Panc1 (cell line): ENCODE measurements at places on chromosomes 5 and 9. TPM values are rescaled to one million over a fixed set of nuclear protein-coding genes. Genes with fewer than 3 reads are reported as not detected.

The CSF1R gene
- 0.05 TPM for total RNA-seq

The NR6A1 gene
- total RNA-seq, result 7.6 TPM

The ARSB gene
- 18.1 TPM for total RNA-seq

The PCDHB7 gene
- total RNA-seq, result 1.3 TPM

The PAPPA gene
- 1.2 TPM for total RNA-seq

The ADAMTS2 gene
- 0.13 TPM for total RNA-seq

The NMUR2 gene
- total RNA-seq, result not detected

The MLANA gene
- not detected for total RNA-seq

The TAS2R1 gene
- total RNA-seq, result not detected

GRCh38 chr9:5630081-5630507, 1.2 kb downstream of the RIC1 start:
- no peaks in the 10 kb centered on the region for H3K27me3 ChIP-seq
- peaks cover 3% of the 10 kb centered on the region; the same call in 1 of the 2 replicates for H3K4me1 ChIP-seq
- H3K27ac ChIP-seq, result peak overlapping the region; percentile 70
- H3K4me3 ChIP-seq, result peak overlapping the region; percentile 63
- no peak for DNase-seq
- peaks cover 9% of the 10 kb centered on the region; the same call in 1 of the 2 replicates for H3K36me3 ChIP-seq

- DNase-seq, result no peak
- H3K27me3 ChIP-seq, result no peaks in the 10 kb centered on the region
- peaks cover 26% of the 10 kb centered on the region for H3K4me1 ChIP-seq
- H3K4me3 ChIP-seq, result peak overlapping the region; percentile 92
Measured at GRCh38 chr9:136728548-136729123, 14.1 kb downstream of the LCN10 start.

- H3K36me3 ChIP-seq, result no peaks in the 10 kb centered on the region
- no peak overlapping the region for H3K4me3 ChIP-seq
- H3K4me1 ChIP-seq, result no peaks in the 10 kb centered on the region
- H3K27ac ChIP-seq, result no peak overlapping the region
- DNase-seq, result no peak
Measured at GRCh38 chr9:19741178-19741577, 47.7 kb downstream of the SLC24A2 start.

DNA sequence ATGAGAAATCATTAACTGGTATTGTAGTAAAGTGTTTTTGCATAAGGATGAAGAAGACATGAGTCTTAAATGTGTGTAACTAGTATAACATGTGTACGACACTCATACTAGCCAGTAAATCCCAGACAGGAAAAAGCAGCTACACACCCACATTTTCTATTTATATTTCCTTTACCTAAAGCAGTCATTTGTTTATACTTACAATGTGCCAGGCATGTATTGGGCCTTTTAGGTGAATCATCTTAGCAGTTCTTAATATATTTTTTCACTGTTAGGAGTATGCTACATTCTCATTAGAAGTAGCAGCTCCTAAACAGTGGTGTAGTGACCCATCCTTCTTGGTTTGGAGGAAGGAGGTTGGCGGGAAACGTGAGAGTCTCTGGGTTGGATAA, 55.8 kb upstream of the TMC1 start:
- no peaks in the 10 kb centered on the region for H3K27me3 ChIP-seq
- no peak for DNase-seq
- H3K4me1 ChIP-seq, result no peaks in the 10 kb centered on the region
- no peak overlapping the region for H3K4me3 ChIP-seq

DNA sequence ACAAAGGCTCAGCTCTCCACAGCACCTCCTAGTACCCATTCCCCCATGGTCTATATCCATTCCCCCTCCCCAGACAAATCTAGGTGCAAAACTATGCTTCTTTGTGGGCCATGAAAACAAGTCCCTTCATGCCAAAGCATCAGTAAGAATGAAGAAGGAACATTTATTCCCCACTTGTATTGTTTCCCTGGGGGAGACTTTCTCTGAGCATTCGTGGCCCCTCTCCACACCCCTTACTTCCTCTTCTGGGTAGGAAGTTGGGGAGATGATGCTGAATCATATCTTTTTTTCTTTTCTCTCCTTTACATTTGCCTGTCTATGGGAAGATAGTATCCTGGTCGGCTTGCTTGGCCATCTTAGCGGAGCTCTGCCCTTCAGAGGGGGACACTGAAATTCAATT, 246.8 kb downstream of the NSG2 start:
- no peak for DNase-seq
- no peaks in the 10 kb centered on the region for H3K4me1 ChIP-seq
- no peaks in the 10 kb centered on the region for H3K36me3 ChIP-seq
- H3K27me3 ChIP-seq, result peaks cover 5% of the 10 kb centered on the region

DNA sequence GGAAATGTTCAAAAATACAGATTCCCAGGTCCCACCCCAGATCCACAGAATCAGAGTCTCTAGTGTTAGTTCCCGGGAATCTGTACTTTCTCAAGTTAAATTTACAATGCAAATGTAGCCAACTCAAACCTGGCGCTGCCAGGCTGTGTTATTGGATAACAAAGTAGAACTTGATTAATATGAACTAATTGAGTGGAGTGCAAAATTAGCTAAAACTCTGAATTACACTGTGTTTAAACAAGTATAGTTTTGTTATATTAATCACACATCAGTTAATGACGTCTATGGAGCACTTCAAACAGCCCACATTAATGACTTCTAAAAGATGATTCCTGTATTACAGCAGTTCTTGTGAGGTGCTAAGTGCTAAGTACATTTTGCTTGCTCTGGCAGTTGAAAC, 32.4 kb upstream of the CYFIP2 start:
- DNase-seq, result no peak
- H3K4me1 ChIP-seq, result no peaks in the 10 kb centered on the region
- H3K27me3 ChIP-seq, result peaks cover 3% of the 10 kb centered on the region; the same call in 1 of the 2 replicates
- no peaks in the 10 kb centered on the region for H3K36me3 ChIP-seq
- no peak overlapping the region for H3K27ac ChIP-seq

GRCh38 chr9:85276741-85277140, 465.0 kb downstream of the AGTPBP1 start:
- H3K4me1 ChIP-seq, result no peaks in the 10 kb centered on the region
- H3K36me3 ChIP-seq, result no peaks in the 10 kb centered on the region
- no peak overlapping the region for H3K27ac ChIP-seq
- DNase-seq, result no peak
- no peaks in the 10 kb centered on the region for H3K27me3 ChIP-seq

DNA sequence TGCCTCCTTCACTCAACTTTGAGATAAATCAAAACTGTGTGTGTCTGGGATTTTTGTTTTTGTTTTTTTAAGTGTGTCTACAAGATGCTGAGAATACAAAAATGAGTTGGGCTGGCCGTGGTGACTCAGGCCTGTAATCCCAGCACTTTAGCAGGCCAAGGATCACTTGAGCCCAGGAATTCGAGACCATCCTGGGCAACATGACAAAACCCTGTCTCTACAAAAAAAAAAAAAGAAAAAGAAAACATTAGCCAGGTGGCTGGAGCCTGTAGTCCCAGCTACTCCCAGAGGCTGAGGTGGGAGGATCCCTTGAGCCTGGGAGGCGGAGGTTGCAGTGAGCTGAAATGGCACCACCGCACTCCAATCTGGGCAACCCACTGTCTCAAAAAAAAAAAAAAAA, 21.0 kb downstream of the HNRNPK start:
- no peaks in the 10 kb centered on the region for H3K36me3 ChIP-seq
- no peaks in the 10 kb centered on the region for H3K27me3 ChIP-seq
- H3K4me3 ChIP-seq, result no peak overlapping the region

- no peaks in the 10 kb centered on the region for H3K27me3 ChIP-seq
- H3K36me3 ChIP-seq, result no peaks in the 10 kb centered on the region
- no peak overlapping the region for H3K27ac ChIP-seq
- no peak overlapping the region for H3K4me3 ChIP-seq
Measured at GRCh38 chr9:34507556-34507955, 15.2 kb downstream of the ENHO start.

- no peaks in the 10 kb centered on the region for H3K36me3 ChIP-seq
- H3K27ac ChIP-seq, result no peak overlapping the region
- H3K27me3 ChIP-seq, result no peaks in the 10 kb centered on the region
- DNase-seq, result no peak
Measured at GRCh38 chr5:157506981-157507780, 47.2 kb downstream of the NIPAL4 start.

GRCh38 chr5:113331209-113331551, 103.6 kb downstream of the TSSK1B start:
- H3K36me3 ChIP-seq, result no peaks in the 10 kb centered on the region
- H3K27ac ChIP-seq, result no peak overlapping the region
- DNase-seq, result no peak
- no peaks in the 10 kb centered on the region for H3K4me1 ChIP-seq

GRCh38 chr9:106107716-106108115, 413.4 kb downstream of the TMEM38B start:
- H3K27me3 ChIP-seq, result no peaks in the 10 kb centered on the region
- no peak overlapping the region for H3K27ac ChIP-seq
- H3K36me3 ChIP-seq, result no peaks in the 10 kb centered on the region

GRCh38 chr9:137391411-137391754, 31.6 kb downstream of the EXD3 start:
- no peak overlapping the region for H3K27ac ChIP-seq
- H3K27me3 ChIP-seq, result no peaks in the 10 kb centered on the region
- no peak overlapping the region for H3K4me3 ChIP-seq
- H3K36me3 ChIP-seq, result no peaks in the 10 kb centered on the region
- no peak for DNase-seq

DNA sequence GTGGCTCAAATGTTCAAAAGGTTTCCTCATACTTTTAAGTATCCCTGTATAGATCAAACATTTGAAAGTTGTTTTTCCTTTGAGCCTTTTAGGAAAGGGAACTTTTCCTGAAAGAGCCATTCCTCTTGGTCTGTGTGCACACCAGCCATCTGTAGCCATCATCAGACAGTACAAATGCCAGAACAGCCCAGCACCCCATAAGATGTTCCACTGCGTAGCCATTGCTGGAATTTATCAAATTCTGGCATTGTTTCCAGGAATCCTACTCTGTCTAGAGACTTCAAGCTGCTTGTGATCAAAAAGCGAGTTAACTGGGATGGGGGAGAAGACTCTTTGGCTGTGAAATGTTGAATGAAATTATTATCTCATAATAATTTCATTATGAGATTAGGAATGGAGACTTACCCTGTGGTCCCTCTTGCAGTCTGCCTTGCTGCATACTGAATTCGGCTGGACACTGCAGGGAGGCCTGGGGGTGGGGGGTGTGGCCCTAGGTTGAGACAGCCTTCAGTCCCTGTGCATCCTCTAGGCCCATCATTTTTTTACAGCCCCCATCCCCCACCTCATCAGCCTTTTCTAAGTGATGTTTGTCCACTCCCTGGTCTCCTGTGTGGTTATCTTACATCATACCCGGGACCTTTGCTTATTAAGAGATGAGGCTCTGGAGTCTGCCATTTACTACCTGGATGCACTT, 99.8 kb downstream of the RALGPS1 start:
- no peaks in the 10 kb centered on the region; the same call in 1 of the 2 replicates for H3K4me1 ChIP-seq
- no peaks in the 10 kb centered on the region for H3K36me3 ChIP-seq
- no peak overlapping the region for H3K4me3 ChIP-seq
- no peak for DNase-seq
- H3K27ac ChIP-seq, result no peak overlapping the region
- H3K27me3 ChIP-seq, result no peaks in the 10 kb centered on the region

GRCh38 chr5:120306303-120306702, 157.8 kb upstream of the PRR16 start:
- H3K36me3 ChIP-seq, result no peaks in the 10 kb centered on the region
- no peaks in the 10 kb centered on the region for H3K4me1 ChIP-seq

DNA sequence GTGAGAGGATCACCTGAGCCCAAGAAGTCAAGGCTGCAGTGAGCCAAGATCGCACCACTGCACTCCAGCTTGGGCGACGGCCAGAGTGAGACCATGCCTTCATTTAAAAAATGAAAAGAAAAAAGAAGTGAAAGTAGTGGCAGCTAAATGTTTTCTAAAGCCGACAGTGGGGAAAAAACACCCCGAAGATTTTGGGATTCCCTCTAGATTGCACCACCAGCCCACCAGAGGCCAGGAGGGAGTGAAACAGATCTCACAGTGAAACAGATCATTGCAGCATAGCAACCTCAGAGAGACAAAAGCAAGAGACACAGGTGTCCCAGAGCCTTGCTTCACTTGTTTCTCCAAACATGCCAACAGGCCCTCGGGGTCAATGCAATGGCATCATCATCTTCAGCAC, 156.8 kb downstream of the PAX5 start:
- DNase-seq, result no peak
- no peak overlapping the region for H3K4me3 ChIP-seq
- no peaks in the 10 kb centered on the region for H3K27me3 ChIP-seq
- H3K36me3 ChIP-seq, result no peaks in the 10 kb centered on the region

GRCh38 chr5:169290895-169291294, 10.0 kb downstream of the SLIT3 start:
- no peak for DNase-seq
- no peak overlapping the region for H3K4me3 ChIP-seq
- no peaks in the 10 kb centered on the region for H3K36me3 ChIP-seq
- H3K27me3 ChIP-seq, result no peaks in the 10 kb centered on the region

DNA sequence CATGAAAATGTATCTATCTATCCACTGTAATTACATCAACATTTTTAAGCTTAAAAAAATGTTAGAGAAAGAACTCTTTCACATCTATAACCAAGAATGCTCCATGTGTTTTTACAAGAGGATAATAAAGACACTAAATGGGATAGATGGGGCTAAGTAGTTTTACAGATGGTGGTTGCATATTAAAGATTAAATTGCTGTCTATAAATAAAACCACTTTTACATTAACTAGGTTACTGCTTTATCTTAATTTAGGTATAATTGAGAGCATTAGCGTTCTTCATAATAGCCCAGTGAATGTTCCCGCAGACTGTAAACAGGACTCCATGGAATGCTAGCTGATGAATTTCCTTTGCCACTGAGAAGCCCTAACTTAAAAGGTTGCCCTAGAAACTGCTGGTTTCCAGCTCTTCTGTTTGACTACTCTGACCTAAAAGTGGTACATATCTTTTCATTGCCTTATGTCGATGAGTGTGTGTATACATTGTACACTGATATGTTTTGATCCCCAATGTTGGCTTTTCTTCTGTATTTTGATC, 117.9 kb downstream of the SGCD start:
- H3K4me1 ChIP-seq, result no peaks in the 10 kb centered on the region
- H3K27me3 ChIP-seq, result no peaks in the 10 kb centered on the region
- H3K27ac ChIP-seq, result no peak overlapping the region
- DNase-seq, result no peak

DNA sequence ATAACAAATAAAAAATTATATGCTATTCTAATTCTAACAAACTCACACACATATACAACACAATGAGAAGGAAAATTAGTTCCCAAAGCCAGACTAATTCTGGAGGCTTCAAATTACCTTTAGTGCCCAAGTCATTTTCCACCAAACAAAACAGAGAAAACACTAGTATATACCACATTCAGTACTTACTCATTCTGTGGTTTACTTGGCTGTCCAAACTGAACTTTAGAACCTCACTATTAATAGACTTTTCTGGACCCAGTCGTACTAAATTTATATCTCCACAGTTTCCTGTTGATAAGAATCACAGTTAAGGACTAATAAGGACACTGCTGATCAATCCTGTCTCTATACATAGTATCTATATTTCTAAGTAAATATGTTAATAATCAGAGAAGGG, 66.4 kb downstream of the SETX start:
- no peak overlapping the region for H3K27ac ChIP-seq
- no peak for DNase-seq
- peaks cover 18% of the 10 kb centered on the region for H3K36me3 ChIP-seq
- no peaks in the 10 kb centered on the region for H3K4me1 ChIP-seq
- H3K4me3 ChIP-seq, result no peak overlapping the region

GRCh38 chr5:95080441-95080840, 204.5 kb downstream of the MCTP1 start:
- H3K4me3 ChIP-seq, result peak overlapping the region; percentile 73
- H3K27ac ChIP-seq, result peak overlapping the region; percentile 97
- H3K27me3 ChIP-seq, result no peaks in the 10 kb centered on the region
- no peak for DNase-seq
- peaks cover 35% of the 10 kb centered on the region for H3K4me1 ChIP-seq
